ENCODE measurements at places on chromosomes 5 and 9.

GRCh38 chr5:127746756-127747155, 43.6 kb downstream of the CCDC192 start:
- no peak for DNase-seq

GRCh38 chr5:67530609-67531255, 334.1 kb upstream of the CD180 start:
- DNase-seq: no peak

- DNase-seq: no peak
Observed at GRCh38 chr5:65209341-65209740, 272.4 kb downstream of the ADAMTS6 start.

DNA sequence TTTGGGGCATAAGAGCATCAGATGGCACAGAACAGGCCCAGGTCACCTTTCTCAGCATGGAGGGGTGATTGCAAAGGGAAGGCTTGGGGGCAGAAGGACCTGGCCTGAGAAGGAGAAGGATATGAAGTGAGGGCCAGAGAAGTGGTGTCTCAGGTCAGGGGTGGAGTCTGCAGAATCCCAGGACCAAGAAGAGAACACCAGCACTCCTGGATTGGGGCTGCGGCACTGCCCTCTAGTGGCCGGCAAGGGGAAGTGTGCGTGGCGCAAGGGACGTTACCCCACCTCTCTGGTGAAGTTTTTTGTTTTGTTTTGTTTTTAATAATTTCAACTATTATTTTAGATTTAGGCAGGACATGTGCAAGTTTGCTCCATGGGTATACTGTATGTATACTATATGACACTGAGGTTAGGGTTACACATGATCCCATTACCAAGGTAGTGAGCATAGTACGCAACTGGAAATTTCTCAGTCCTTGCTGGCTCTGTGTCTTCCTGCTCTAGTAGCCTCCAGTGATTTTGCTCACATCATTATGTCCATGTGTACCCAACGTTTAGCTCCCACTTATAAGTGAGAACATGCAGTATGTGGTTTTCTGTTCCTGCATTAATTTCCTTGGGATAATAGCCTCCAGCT, 1548.6 kb downstream of the EFNA5 start:
- DNase-seq: no peak

DNA sequence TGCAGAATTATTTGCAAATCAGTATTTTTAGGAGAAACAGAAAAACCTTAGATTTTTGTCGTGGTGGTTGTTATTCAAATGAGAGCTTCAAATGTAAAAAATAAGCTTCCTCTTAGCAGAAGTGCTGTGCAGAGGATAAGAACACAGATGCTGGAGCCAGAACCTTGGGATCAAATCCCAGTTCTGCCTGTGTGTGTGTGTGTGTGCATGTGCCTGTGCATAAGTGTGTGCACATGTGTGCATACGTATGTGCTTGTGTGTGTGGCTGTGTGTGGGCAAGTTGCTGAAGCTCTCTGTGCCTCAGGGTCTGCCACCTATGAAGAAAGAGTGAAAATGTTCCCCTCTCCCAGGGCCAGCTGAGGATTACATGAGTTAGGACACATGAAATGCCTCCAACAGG, 8.6 kb downstream of the DAP start:
- no peak for DNase-seq

- DNase-seq: no peak
Observed at GRCh38 chr9:38145526-38146053, 76.6 kb upstream of the SHB start.

GRCh38 chr9:89522261-89522958, 24.5 kb upstream of the SEMA4D start:
- DNase-seq: no peak

DNA sequence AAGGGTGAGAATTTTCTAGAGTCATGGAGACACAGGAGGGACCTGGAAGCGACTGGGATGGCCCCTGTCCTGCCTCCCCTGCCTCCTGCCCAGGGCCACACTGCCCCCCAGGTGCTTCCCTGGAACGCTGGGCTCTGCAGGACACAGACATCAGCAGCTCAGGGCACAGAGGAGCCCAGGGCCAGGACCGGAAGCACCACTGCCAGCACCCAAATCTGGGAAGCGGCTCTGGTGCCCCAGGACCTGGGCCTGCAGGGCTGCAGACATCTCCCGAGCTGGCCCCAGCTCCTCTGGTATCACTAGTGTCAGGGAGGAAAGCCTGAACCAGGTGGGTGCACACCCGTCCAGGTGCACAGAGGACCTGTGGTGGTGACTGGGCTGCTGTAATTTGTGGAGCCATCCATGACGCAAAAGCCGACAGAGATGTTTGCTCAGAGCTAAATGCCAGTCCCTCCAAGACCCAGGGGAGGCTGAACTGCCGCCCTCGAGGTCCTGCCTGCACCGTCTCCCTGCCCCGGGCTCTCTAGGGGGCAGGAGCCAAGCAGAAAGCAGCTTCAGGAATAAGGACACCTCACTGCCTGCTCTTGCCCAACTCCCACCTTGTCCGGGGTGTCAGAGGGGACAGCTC, 46.0 kb upstream of the SIMC1 start:
- no peak for DNase-seq

DNA sequence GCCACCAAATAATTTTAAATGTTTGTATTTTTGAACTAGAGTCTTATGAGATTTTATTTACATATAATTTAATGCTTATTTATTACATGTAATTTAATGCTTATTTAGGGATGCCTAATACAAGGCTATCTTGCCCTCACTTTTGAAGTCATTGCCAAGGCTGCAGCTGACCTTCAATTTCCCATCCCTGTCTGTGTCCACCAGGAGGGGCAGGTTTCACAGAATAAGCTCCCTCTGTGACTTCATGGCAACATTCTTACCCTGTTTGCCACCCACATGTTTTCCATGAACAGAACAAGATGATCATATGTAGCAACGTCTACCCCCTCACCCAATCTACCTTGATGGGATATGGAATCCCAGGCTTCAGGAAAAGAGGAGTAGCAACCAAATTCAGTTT, 27.0 kb downstream of the C5 start:
- no peak for DNase-seq

DNA sequence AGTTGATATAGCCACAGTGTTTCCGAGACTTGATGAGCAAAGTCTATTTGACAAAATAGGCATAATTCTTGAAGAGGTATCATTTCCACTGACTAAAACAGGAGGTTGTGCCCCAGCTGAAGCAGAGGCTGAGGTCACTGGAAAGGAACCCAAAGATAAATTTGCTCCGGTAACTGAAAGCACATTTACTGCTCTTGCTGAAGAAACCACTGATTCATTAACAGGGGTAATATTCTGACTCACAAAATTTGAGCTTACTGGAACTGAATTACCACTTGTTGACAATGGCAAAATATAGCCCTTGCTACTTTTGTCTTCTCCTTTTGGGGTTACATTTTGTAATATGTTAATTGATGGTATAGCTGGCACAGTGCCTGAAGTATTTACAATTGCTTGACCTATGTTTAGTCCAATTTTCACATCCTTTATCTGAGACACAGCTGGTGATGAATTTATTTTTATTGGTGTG, 30.2 kb downstream of the MLANA start:
- no peak for DNase-seq

DNA sequence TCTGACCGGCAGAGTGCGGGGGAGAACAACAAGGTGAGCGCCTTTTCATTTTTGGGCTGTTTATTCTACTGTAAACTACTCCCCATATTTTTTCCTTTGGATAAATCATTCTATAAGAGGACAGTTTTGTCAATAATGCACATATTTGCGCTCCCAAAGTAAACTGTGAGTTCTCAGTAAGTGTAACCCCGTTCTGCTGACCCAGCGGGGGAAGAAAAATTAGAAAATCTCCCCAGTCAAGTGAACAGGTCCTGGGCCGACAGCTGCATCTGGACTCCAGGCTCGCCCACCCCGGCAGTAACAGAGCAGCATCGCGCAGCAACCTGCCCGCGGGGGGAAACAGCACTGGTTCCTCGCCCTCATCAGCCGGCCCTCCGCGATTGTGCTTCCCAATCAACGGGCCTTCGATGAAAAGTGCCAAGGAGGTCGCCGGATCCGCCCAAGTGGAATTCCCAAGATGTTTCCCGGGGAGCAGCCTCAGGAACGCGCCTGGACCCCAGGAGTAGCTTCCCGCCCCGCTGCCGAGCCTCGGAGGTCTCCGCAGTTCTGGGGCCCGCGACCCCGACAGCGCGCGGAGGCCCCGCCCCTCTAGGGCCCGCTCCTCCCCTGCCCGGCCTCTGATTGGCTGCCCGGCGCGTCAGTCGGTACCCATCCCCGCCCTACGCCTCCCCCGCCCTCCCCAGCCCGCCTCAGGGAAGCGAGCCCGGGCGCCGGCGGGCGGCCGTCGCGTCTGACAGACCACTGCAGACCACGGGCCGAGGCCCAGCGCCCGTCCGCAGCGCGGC, at the start of gene OTULINL:
OTULINL (plus strand) TSS at position 687 of the 785 bp plus-strand sequence. CDS start 103 bp downstream, outside the sequence.
- no peak for DNase-seq

DNA sequence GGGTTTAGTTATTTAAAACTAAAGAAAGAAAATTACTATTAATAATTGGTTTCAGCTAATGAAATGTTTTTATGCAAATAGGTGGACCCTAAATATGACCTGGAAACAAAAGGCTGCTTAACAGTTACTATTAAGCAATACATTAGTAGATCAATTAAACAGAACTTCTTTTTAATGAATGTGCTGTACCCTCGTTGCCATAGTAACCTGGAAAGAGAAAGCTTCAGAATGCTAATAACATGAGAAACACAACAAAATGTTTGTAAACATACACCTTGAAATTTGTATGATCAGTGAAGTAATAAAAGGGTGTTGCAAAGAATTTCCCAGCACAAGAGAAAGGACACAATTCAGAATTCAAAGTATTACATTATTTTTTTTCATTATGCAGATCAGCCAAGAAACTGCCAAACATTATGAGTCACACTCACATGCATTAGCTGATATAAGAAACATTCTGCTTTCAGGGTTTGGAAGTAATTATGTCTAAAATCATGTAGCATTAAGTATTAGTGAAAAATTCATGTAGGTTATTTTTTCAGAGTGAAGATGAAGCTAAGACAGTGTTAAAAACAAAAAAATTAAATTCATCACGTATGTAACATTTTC, 348.3 kb downstream of the ISL1 start:
- DNase-seq: no peak

- no peak for DNase-seq
Observed at GRCh38 chr9:132998831-132999635, 20.5 kb downstream of the GFI1B start.

DNA sequence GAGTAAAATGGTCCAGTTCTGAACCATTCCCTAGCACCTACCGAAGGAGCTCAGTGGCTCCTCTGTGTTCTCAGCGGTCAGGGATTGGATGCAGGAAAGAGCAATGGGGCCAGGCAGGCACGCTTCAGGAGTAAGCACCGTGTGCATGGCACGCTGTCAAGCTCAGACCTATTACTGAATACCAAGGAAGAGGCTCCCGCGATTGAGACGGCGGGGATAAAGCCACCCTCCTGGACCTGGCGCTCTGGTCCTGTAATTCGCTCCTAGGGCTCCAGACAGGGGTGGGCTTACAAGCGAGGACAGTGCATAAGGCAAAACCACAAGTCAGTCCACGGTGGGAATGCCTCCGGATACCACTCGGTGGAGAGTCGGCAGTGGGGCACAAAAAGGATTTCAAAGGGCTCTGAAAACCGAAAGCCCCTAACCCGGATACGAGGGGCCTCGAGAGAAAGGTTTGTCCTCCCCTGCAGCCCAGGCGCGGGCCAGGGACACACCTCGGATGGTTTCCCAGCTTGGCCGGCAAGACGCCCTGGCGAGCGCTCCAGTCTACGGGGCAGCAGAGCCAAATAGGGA, 988 bp downstream of the OXCT1 start:
- DNase-seq: no peak

GRCh38 chr5:116566251-116566650, 8.4 kb downstream of the SEMA6A start:
- no peak for DNase-seq

GRCh38 chr9:7909537-7909936, 110.0 kb upstream of the DMAC1 start:
- no peak for DNase-seq

DNA sequence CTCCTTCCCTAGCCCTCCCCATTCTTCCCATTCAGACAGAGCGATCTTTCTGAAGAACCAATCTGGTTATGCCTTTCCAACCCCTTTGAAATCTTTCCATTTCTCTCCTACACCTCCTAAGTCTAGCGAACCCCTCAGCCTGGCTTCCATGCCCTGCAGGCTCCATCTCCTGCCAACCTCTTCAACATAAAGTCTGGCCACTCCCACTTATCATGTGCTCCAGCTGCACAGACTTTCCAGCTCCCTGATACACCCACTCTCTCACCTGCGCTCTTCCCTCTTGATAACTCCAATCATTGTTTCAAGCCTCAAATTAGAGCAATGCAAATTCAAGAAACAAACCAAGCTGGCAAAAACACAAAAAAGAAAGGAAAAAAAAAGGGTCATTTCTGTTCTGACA, 3.8 kb upstream of the ORM1 start:
- no peak for DNase-seq

GRCh38 chr9:15735083-15735857, 182.4 kb downstream of the CCDC171 start:
- DNase-seq: no peak

- DNase-seq: no peak
Observed at GRCh38 chr9:37995348-37995737, 73.7 kb downstream of the SHB start.

DNA sequence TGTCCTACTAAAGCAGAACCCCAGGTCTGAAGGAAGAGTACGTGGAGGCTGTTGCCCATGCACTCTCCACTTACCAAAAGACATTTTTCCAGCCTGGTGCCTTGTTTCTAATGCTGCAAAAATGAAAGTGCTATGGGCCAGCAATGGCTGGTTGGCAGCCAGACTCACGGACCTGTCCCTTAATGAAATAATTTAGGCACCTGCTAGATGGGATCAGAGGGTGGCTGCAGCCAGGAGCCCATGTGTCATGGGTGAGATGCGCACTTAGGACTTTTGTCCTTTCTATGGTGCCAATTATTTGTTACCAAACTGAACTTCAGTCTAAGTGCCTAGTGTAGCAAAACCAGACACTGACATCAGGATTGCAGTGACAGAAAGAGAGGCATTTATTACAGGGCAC, 276.3 kb downstream of the YTHDC2 start:
- DNase-seq: no peak

DNA sequence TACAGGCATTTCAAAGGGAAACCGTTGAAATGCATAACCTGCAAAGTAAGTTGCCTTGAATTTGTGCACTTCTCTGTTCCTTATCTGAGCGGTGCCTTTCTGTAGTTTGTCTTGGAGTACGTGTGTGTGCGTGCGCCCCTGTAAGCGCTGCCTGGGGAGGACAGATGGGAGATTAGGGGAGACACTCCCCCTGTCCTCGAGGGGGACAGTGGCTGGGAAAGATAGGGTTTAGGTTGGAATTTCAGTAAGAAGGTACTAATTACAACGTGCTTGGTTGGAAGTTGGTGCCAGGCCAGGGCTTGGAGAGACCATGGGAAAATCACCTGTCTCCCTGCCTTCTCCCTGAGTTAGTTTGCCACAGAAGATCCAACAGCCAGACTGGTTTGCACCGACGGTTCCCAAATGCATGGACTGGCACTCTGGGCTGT, 73.2 kb downstream of the PIK3R1 start:
- DNase-seq: no peak

DNA sequence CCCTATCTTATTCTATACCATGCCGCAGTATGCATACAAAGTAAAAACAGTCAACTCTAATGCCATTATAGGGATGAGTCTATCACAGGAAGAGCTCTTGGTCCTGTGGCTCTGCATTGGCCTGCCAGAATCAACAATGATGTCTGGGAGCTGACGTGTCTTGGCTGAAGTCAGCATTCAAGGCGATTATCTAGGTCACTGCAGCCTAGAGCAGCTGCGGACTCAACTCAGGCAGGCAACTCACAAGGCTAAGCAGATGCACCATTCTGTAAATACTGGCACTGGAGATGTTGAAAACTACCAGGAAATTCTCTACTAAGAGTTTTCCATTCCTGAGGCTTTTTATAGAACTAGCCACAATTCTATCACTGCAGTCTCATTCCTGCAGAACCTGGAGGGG, 13.3 kb downstream of the SPATA9 start:
- no peak for DNase-seq
